ENCODE measurements at places on chromosomes 1 and 21. TPM values are rescaled to one million over a fixed set of nuclear protein-coding genes. Genes with fewer than 3 reads are reported as not detected.

The SERPINC1 gene
- total RNA-seq: 0.44 TPM

The LRRC53 gene
- not detected for total RNA-seq

The ESPN gene
- total RNA-seq: 3.7 TPM

The HAO2 gene
- not detected for total RNA-seq

The MANEAL gene
- total RNA-seq: 11.2 TPM

The LDLRAP1 gene
- 24.2 TPM for total RNA-seq

The RXFP4 gene
- total RNA-seq: not detected

The CNR2 gene
- total RNA-seq: 0.05 TPM

The ATP1A4 gene
- total RNA-seq: not detected

The CCDC27 gene
- total RNA-seq: not detected

The SPRR2E gene
- not detected for total RNA-seq

The FCRL5 gene
- total RNA-seq: 1.1 TPM

The REN gene
- 2.4 TPM for total RNA-seq

The SMG7 gene
- 65.5 TPM for total RNA-seq

The KCNQ4 gene
- 1.2 TPM for total RNA-seq

The RHBDL2 gene
- 2.7 TPM for total RNA-seq

The KIF26B gene
- 7.6 TPM for total RNA-seq

The PLCH2 gene
- 0.67 TPM for total RNA-seq

The BCAR3 gene
- total RNA-seq: 26.0 TPM

The CD1B gene
- total RNA-seq: not detected

The B4GALT2 gene
- total RNA-seq: 50.1 TPM

The HMCN1 gene
- total RNA-seq: 24.0 TPM

The FOXD3 gene
- not detected for total RNA-seq

The BGLAP gene
- 1.0 TPM for total RNA-seq

The PRAMEF10 gene
- not detected for total RNA-seq

The GUCA2B gene
- total RNA-seq: not detected

The CRABP2 gene
- 2.7 TPM for total RNA-seq

Data from left lung (tissue), 14 donors.